NAMALWA (cell line): ENCODE measurements at places on chromosomes 12 and 14.

DNA sequence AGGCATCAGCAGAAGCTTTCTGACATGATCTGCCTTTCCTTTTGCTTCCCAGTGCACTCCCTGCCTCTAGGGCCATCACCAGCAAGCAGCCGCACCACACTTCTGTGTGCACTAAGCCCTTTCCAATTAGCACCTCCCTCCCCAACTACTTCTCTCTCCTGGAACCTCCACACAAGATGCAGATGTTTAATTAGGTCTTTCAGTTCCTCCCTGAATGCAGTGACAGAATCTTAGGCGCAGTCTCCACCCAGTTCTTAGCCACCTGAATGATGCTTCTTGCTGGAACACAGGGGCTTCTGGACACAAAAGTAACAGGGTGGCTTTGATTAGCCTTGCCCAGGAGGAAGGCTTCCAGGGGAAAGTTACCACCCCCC lies 32.9 kb downstream of the NIN start:
- DNase-seq, result peak; percentile 28

DNA sequence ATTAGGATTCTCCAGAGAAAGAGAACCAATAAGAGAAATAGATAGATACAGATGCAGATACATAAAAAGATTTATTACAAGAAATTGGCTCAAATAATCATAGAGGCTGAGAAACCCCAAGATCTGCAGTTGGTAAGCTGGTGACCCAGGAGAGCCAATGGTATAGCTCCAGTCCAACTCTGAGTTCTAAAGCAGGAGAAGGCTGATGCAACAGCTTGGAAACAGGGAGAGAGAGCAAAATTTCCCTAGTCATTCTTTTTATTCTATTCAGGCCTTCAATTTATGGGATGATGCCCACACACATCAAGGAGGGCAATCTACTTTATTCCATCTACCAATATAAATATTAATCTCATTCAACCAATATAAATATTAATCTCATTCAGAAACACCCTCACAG lies 218.2 kb downstream of the PRKD1 start:
- no peak for DNase-seq

GRCh38 chr12:30911207-30911606 lies 15.3 kb upstream of the TSPAN11 start:
- no peak for DNase-seq

DNA sequence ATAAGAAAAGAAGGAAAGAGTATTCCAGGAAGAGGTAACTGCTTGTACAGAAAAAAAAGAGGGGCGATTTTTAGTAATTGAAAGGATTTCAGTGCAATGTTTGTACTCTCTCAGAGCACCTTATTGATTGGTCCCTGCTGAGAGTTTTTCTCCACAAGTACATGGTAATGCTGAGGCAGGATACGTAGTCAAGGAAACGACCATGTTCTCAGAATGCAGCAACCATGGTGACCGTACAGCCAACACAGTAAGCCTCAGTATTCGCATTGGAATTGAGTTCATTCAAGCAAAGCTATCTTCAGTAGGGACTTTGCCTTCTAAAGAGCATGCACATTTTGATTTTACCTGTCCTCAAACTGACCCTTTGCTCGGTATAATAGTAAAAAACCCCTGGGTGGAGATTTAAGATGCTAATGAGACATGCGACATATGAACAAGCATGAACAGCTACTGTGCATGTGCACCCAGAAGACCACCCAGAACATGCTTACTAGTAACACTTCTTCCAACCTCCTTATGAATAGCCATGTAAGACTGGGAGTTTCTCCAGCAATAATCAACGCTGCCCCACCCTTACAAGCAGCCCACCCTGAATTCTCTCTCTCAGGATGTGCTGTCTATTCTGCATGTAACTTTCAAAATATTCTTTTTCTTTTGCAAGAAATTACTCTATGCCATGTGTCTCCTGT lies 6.2 kb upstream of the SLC41A2 start:
- DNase-seq, result no peak

DNA sequence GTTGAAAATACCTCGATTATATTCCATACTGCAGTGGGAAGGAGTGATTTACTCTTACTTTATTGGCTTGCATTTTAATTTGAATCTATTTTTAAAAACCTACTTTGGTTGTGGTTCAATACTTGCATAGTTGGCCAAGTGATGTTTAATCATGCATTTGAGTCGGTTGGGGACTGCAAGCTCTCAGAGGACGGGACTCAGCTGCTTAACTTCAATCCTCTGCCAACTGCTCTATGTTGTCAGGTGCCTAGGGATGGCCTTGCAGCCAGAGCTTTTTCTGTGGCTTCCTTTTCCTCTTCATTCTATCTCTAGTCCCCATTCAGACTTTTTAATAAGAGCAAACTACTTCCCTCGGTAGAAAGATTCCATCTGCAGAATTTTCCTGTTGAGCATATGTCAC lies 53.4 kb upstream of the KRR1 start:
- no peak for DNase-seq

DNA sequence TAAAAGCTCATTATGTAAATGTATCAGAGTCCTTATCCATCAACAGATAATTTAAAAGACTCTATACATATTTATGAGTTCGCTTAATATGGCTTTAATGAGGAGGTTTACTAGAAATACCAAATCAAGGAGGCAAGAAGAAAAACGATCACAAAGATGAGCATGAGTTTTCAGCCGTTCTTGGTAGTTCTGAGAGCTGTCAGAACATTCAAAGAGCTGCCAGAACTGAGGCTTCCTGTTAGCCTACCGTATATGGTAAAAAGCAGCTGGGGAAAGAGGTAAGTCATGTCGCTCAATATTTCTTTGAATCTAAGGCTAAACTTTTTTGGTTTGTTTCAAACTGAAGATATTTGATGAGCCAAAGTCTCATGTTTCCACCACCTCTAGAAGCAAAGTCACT lies 115.3 kb upstream of the PLXNC1 start:
- DNase-seq, result no peak

- no peak for DNase-seq
These were observed 155.0 kb upstream of the RTL1 start for GRCh38 chr14:101058571-101058970.

DNA sequence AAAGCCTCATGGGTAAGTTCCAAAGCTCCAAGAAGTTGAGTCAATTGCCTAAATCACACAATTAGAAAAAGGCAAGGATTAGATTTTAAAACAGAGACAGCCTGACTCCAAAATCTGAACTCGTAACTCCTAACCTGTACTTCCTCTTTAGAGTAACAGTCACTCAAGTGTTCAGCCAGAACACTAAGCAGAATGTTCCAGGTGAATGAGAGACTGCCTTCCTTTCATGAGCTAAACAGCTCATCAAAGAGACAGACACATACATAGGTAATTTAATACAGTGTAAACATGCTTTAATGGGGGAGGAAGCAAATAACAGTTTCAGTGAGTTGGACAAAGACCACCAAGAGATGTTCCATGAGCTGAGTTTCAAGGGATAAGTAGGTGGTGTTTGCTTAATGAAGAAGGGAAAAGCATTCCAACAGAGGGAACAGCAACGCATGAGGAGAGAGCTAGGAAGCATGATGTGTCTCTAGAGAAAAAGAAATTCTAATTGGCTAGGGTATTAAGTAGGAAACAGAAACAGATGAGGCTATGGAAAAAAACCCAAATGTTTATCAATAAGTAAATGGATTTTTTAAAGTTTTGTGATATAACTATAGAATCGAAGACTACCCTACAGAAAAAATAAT lies 403.9 kb downstream of the MED13L start:
- no peak for DNase-seq

DNA sequence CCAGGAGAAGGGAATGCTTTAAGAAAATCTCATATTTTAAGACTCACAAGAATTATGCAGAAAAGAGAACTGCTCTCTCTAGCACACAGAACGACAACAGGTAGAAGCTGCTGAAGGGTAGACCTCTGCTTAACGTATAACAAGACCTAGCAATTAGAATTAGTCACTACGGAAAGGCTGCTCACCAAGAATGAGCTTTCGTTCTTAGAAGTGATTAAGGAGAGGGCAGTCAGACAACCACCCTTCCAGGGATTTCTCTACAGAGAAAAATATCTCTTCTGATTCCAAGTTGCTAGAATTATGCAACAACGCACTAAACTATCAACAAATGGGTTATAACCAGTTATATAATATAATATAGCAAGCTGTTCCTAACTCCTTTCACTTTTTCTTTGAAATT lies 18.6 kb downstream of the LRIG3 start:
- DNase-seq, result no peak

DNA sequence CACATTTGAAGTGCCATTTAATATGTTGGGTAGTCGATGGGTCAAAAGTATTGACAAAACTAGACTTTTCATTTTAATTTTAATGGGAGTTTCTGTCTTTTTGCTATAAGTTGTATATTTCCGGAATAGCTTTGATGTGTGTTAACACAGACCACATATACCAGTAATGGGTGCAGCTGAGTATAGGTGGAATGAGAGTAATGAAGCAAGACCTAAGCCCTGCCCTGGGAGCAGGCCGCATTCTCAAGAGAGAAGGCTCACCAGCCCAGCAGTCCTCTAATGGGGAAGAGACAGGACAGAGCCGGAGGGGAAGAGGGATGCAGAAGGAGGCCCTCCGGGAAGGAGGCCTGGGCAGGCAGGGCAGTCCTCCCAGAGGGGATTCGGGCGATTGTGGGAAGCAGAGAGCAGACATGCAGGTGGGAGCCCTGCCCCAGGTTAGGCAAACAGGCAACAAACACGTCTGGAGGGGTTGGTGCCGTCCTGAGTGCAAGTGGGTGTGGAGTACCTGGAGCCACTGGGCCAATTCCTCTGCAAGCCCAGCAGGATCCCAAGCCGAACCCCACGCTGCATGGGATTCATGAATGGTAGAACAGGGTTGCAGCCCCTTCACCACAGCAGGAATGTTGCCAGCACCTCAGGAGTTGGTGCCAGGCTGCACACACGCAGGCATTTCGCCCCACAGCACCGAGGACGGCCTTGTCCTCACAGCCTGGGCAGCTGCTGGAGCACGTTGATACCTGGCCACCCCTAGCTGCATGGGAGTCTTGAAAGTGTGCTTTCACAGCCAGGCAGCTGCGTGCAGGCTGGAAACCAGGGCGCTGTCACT lies 7.8 kb downstream of the CKB start:
- no peak for DNase-seq

- peak; percentile 31 for DNase-seq
These were observed 48.7 kb downstream of the MIPOL1 start for GRCh38 chr14:37246427-37246829.

DNA sequence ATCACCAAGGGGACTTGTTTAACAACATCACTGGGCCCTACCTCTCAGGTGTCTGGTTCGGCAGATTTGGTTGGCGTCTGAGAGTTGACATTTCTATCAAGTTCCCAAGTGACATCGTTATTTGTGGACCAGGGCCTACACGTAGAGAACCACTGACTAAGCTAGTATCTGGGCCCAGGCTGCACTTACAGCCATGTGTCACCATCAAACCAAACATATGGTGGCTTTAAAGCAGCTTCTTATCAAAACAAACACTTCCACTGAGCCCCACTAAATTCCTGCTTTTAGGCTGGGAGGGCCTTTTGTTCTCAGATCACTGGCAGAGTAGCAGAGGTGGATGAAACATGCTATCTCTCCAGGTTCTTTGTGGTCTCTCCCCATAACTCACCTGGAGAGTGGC lies 220.5 kb downstream of the PELI2 start:
- DNase-seq, result no peak

DNA sequence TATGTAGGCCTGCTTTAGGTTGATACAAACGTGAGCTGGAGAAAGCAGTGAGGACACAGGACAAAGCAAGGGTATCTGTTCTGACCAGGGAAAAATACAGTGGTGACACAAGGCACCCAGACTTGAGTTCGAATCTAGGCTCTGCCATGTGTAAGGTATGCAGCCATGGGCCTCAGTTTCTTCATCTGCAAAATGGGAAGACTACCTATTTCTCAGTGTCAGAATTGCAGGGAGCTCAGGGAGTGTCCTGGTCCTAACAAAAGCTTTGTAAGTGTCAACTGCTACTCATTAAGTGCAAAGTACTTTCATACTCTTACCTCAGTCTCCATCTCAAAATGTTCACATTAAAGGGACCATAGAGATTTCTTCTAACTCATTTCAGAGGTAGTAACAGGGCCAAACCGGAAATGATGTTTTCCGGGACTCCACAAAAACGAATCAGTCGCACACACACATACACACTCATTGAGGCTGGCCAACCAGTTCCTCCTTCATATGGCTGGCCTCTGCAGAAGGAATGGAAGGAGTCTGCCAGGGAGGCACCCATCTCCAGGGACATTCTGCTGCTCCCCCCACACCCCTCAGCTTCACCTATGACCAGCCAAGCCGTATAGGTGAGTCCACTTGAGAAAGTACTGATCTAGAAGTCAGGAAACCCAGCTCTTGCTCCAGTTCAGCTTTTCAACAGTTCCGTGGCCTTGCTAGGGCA lies 7.8 kb downstream of the CTDSP2 start:
- DNase-seq, result no peak

GRCh38 chr14:68305738-68306137 lies 486.2 kb downstream of the RAD51B start:
- no peak for DNase-seq

- peak; percentile 43 for DNase-seq
These were observed 1.0 kb upstream of the SLC38A2 start for GRCh38 chr12:46373301-46374296.

DNA sequence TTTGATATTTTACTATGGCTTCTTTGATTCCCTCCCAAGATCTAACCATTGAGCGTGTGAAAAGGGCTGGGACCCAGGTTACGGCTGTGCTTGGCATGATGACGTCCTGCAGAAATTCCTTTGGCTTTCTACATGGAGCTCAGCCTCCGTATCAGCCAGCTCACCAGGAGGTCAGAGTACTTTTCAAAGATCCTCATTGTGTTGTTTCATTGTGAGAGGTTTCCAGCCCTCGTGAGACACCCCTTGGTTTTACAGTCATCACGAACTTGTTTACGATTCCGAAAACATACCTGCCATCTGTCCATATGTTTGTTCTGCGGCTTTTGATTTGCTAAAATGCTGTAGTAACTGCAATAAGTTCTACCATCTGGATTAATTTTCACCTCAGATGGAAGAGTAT lies 453.1 kb downstream of the TMEM121 start:
- no peak for DNase-seq

GRCh38 chr14:34668111-34668510 lies 38.2 kb upstream of the SNX6 start:
- DNase-seq, result no peak

GRCh38 chr14:68952531-68953195 lies 26.4 kb downstream of the ACTN1 start:
- DNase-seq, result no peak

DNA sequence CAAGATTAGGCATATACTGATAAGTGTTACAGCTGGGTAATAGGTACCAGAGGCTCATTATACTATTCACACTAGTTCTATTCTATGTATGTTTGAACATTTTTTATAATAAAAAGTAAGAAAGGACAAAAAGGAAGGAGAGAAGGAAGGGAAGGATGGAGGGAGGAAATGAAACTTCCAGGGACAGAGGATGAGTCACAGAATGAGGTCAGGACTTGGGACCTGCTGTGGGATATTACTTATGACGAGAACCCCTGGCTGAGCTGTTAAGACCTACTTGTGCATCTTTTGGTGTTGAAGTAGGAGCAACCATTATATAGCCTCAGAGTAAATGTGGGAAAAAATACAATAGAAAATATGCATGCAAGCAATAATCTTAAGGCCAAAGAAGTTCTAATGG lies 16.7 kb upstream of the TMEM260 start:
- no peak for DNase-seq

GRCh38 chr12:71999795-72000194 lies 61.1 kb downstream of the TPH2 start:
- no peak for DNase-seq

- no peak for DNase-seq
These were observed 331.2 kb downstream of the CACNA1C start for GRCh38 chr12:2384029-2384386.

- no peak for DNase-seq
These were observed 18.9 kb downstream of the ADGRD1 start for GRCh38 chr12:130972586-130972950.
